ENCODE measurements at places on chromosomes 13 and 19. TPM values are rescaled to one million over a fixed set of nuclear protein-coding genes. Genes with fewer than 3 reads are reported as not detected.

C1QTNF9B gene
- total RNA-seq, result not detected

STOML3 gene
- total RNA-seq, result not detected

DHPS gene
- 70.4 TPM for total RNA-seq

GPR18 gene
- total RNA-seq, result not detected

SLC7A9 gene
- not detected for total RNA-seq

MKNK2 gene
- 115 TPM for total RNA-seq

ZNF578 gene
- total RNA-seq, result 3.3 TPM

IL4I1 gene
- not detected for total RNA-seq

SBK3 gene
- total RNA-seq, result not detected

CEACAM4 gene
- total RNA-seq, result not detected

CACNG8 gene
- not detected for total RNA-seq

TJP3 gene
- total RNA-seq, result 1.7 TPM

ZNF556 gene
- total RNA-seq, result not detected

SMIM44 gene
- not detected for total RNA-seq

ZIC2 gene
- not detected for total RNA-seq

ZNF101 gene
- 4.4 TPM for total RNA-seq

IRGC gene
- total RNA-seq, result not detected

CEACAM6 gene
- 0.23 TPM for total RNA-seq

PGLYRP2 gene
- not detected for total RNA-seq

TMIGD2 gene
- total RNA-seq, result not detected

IFNL2 gene
- not detected for total RNA-seq

PGLYRP1 gene
- not detected for total RNA-seq

KCTD4 gene
- 0.34 TPM for total RNA-seq

ZNF43 gene
- 2.0 TPM for total RNA-seq

CEACAM8 gene
- not detected for total RNA-seq

BST2 gene
- total RNA-seq, result 0.47 TPM

FGF14 gene
- total RNA-seq, result not detected

FTL gene
- 910 TPM for total RNA-seq

KLK8 gene
- total RNA-seq, result 53.8 TPM

CACNG6 gene
- total RNA-seq, result not detected

PLK5 gene
- not detected for total RNA-seq

PDE4C gene
- not detected for total RNA-seq

ALOX5AP gene
- total RNA-seq, result 1.1 TPM

ZNF582 gene
- 1.9 TPM for total RNA-seq

GFY gene
- not detected for total RNA-seq

LGI4 gene
- not detected for total RNA-seq

GZMM gene
- total RNA-seq, result not detected

NOP53 gene
- total RNA-seq, result 128 TPM

Data from hair follicular keratinocyte (primary cell).